ENCODE measurements at places on chromosomes 7 and 10.

DNA sequence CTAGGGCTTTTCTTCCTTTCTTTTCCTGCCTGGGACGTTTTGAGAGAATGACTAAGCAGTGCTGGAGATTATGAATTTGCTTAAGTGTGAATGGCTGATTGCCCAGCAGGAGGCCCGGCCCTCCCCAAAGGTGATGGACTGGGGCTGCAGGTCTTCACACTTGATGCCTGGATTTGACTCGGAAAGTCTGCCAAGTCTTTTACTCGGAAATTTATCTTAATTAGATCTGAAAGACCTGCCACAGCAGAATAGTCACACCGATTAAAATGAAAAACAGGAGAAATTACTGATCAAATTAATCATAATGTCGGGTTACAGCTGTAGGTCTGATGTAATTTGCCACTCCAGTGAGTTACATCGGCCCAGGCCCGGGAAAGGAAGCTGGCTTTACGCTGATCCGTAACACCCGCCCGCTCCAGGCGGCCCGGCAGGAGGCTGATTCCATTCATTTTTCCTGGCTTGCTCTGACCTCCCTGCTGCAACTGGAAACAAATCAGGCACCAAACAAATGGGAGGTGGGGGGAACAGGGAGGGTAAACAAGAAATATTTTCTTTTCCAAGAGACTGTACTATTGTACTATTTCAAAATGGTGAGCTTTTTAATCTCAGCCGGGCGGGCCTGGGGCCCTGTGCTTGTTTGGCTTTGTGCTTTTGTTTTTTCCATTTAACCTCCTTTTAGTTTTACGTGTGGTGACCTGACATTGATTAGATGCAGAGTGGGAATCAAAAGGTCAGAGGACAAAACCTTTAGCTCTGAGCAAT is 212.4 kb upstream of the YAE1 start:
- no peak for DNase-seq

GRCh38 chr7:155961241-155962190 is 149.3 kb upstream of the SHH start:
- DNase-seq: no peak

DNA sequence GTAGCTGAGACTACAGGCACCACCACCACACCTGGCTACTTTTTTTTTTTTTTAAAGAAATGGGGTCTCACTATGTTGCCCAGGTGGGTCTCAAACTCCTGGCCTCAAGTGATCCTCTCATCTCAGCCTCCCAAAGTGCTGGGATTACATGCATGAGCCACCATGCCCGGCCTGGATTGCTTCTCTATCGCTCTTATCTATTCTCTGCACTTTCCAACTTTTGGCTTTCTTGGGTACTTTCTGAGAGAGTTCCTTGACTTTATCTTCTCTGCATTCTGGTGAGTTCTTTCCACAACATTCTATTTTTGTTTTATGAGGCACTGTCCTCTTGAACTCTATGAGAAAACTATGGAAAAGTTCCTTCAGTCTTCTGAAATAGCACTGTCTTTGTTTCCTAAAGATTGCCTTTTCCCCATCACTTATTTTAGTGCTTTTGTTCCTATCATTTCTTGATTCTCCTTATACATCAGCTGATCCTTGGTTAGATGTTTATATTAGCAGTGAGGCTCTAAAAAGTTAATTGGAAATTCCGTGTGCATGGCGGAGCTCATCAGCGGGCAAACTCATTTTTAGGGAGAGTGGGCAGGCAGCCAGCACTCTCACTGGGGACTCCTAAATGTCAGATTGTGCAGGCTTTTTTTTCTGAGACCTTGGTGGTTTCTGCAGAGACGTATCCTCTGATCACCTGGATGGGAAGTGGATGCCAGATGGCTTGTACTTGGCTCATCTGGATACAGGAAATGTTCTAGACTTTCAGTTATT is 43.9 kb downstream of the HIP1 start:
- DNase-seq: no peak

- no peak for DNase-seq
Measured at GRCh38 chr10:22103701-22104470, 100.4 kb upstream of the DNAJC1 start.
